ENCODE measurements at places on chromosomes 1 and 21. TPM values are rescaled to one million over a fixed set of nuclear protein-coding genes. Genes with fewer than 3 reads are reported as not detected.

DNA sequence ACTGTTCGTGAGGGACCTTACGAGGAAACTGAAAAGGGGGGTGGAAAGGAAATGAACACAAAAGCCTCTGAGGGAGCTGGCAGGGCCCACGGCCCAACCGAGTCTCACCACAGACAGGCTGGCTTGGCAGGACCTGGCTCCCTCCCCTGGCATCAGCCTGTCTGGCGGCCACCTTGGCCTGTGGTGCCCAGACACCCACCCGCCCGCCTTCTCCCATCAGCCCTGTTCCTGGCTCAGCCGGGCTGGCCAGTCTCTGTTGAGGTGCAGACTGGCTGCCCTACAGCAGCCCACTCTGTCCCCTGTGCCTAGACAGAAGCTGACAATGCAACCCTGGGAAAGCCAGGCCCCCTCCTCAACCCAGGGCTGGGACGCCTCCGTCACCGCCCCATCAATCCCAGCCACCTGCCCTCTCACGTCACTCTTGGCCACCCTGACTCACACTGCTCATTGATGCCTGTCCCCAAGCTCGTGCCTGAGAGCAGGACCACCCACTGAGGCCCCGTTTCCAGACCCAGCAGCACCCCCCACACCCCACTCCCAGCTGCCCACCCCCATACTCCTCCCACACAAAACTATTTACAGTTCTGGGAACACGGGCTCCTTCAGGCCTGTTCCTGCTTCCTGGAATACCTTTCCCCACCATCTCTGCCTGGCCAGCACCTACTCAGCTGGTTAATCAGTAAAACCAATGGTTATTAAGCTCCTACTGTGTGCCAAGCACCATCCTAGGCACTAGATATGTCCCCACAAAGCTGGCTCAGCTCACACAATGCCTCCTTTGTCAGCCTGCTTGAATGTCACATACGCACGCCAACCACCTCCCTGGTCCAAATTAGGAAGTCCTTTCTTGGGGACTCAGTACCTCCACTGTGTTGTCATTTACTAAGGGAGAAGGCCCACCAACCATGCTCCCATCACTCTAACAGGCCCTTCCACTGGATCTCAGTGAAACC is 22.7 kb downstream of the SDC3 start:
- DNase-seq = no peak
- no peaks in the 10 kb centered on the region for H3K36me3 ChIP-seq
- no peak overlapping the region for H3K4me3 ChIP-seq

- no peaks in the 10 kb centered on the region for H3K36me3 ChIP-seq
- H3K4me3 ChIP-seq = no peak overlapping the region
- peak; percentile 30 for DNase-seq
- H3K27me3 ChIP-seq = no peaks in the 10 kb centered on the region
Observed at GRCh38 chr21:36325373-36326010, 5.5 kb downstream of the MORC3 start.

DNA sequence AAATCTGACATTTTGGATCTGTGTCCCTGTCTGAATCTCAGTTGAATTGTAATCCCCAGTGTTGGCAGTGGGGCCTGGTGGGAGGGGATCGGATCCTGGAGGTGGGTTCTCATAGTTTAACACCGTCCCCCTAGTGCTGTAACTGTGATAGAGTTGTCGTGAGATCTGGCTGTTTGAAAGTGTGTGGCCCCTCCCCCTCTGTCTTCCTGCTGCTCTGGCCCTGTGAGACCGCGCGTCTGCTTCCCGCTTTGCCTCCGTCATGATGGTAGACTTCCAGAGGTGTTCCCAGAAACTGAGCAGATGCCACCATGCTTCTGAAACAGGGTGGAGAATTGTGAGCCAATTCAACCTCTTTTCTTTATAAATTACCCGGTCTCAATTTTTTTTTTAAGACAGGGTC is 25.0 kb downstream of the AGPAT3 start:
- no peaks in the 10 kb centered on the region for H3K36me3 ChIP-seq
- H3K27ac ChIP-seq = no peak overlapping the region
- H3K4me1 ChIP-seq = no peaks in the 10 kb centered on the region
- DNase-seq = no peak
- no peaks in the 10 kb centered on the region for H3K27me3 ChIP-seq
- no peak overlapping the region for H3K4me3 ChIP-seq

DNA sequence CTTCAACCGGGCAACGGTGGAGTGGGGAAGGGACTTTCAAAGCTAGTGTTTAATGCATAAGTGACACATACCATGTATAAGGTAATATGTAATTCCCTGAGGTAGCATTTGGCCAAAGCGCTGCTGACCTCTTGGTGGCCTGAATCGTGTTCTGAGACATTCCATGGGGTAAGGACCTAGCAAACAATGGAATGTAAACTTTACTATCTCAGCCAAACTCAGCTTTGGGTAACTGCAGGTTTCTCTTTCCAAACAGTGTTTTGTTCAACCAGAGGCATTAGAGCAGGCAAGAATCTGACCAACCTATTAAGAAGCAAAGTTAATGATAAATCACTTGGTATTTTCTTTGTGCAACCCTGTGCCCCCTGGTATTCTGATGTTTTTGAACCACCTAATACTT is 22.0 kb downstream of the TGFB2 start:
- no peak overlapping the region for H3K4me3 ChIP-seq
- H3K27ac ChIP-seq = no peak overlapping the region
- no peak for DNase-seq

DNA sequence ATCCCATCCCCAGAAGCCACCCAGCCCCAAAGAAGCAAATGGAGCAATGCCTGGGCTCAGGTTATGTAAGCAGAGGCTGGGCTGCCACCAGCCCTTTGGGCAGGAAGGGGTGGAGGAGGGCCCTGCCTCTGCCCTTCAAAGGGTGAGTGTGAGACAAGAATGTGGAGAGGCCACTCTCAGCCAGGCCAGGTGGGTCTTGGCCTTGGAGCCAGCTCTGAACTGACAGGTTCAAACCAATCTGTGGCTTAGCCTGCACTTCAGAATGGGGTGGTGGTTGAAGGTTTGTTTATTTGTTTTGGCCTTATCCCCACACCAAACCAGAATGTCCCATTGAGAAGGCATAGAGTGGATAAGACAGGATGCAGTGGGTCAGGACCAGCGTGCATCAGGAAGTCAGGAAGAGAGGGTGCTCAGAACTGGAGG is 29.8 kb downstream of the C1orf116 start:
- no peak overlapping the region for H3K27ac ChIP-seq
- H3K27me3 ChIP-seq = no peaks in the 10 kb centered on the region
- no peak overlapping the region for H3K4me3 ChIP-seq
- no peaks in the 10 kb centered on the region for H3K4me1 ChIP-seq
- no peak for DNase-seq

Gene CHD5
- total RNA-seq = 2.0 TPM

- DNase-seq = no peak
- no peak overlapping the region for H3K27ac ChIP-seq
Observed at GRCh38 chr1:46437723-46438122, 43.6 kb downstream of the FAAH start.

GRCh38 chr1:156101880-156102279 is 12.6 kb upstream of the LMNA start:
- H3K4me3 ChIP-seq = no peak overlapping the region
- DNase-seq = no peak
- H3K27ac ChIP-seq = peak overlapping the region; percentile 95
- peaks cover 75% of the 10 kb centered on the region for H3K4me1 ChIP-seq
- no peaks in the 10 kb centered on the region for H3K36me3 ChIP-seq

Gene BLACAT1
- 0.26 TPM for total RNA-seq

All from right atrium auricular region (tissue), 2 donors.